ENCODE measurements at places on chromosomes 11 and 22.

DNA sequence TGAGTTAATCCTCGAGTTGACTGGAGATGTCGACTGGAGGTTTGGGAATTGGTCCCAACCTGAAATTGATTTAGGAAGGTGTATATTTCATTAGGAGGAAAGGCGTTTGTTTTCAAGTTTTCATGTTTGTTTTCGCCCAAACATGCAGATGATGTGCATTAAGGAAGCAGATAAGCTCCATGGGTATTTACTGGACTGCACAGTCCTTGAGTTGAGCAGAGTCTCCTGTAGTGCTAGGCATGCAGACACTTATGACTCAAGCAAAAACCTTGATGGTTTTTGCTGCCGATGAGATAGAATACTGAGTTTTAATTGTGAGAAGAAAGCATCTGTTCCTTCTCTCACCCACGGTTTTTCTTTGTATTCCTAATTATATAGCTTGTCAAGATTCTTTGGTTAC, 27.9 kb downstream of the CABIN1 start:
- DNase-seq: no peak

DNA sequence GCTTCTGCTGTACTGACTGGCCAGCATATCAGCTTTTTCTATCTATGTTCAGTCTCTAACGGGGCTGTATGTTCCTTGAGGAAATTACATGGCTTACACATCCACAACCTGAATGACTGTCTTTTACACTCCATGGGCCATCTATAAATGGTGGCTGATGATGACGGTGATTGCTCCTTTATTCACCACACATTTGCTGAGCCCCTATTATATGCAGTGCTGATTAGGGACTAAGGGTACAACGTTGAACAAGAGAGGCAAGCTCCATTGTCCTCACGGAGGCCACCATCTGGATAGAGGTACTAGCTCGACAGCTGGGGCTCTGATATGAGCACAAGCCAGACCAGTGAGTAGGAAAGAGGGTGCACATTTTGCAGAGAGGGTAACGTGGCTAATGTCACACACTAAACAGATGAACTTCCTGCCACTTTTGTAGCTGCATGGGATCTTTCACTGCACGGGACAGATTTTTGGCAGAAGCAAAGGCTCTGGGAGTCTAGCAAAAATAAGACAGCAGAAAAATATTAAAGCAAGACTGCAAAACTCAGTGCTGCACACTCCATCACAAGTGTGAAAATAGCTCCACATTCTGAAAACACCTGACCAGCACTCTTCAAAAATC, 30.6 kb downstream of the DRD2 start:
- no peak for DNase-seq

DNA sequence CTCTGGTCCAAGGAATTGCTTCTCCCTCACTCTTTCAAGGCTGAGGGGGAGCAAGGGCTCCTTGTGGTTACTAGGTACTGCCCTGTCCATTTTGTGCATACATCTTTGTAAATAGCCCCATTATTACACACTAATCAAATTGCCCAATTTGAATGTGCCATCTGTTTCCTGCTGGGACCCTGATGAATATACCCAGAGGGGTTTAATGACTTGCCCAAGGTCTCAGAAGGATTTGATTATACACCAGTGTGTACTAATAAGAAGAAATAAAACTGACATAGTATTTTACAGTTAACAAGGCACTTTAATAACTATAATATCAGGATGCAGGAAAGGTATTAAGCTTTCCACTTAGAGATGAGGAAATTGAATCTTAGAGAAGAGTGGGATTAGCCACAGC, 64.6 kb upstream of the PTPRJ start:
- DNase-seq: no peak

GRCh38 chr11:79486242-79486984, 45.6 kb upstream of the TENM4 start:
- DNase-seq: no peak

DNA sequence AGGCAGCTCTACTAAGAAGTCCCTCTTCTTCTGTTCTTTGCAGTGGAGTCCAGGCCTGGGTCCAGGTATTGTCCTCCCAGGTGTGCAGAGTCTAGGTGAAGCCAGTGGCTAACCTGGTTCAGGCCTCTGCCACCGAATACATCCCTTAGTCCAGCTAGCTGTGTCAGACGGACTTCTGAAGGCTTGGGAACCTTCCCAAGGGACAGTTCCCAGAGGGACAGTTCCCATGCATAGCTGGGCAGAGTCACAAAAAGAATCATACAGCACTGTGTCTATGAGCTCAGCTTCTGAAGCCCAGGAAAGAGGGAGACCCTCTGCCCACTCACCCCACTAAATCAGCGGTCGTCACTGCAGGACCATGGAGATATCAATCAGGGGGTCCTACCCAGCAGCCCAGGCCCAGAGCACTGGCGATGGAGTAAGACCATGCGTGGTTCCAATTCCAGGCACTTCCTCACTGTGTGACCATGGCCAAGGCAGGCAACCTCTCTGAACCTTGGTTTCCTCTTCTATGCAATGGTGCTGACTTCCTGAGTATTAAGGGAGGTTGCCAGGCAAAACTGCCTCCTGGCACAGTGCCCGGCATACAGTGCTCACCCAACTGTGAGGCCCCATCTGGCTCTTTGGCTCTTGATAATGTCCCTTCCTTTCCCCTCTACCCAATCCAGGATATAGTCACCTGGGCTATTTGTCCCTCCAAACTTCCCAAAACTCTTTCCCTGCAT, 3.4 kb downstream of the MS4A10 start:
- DNase-seq: no peak

DNA sequence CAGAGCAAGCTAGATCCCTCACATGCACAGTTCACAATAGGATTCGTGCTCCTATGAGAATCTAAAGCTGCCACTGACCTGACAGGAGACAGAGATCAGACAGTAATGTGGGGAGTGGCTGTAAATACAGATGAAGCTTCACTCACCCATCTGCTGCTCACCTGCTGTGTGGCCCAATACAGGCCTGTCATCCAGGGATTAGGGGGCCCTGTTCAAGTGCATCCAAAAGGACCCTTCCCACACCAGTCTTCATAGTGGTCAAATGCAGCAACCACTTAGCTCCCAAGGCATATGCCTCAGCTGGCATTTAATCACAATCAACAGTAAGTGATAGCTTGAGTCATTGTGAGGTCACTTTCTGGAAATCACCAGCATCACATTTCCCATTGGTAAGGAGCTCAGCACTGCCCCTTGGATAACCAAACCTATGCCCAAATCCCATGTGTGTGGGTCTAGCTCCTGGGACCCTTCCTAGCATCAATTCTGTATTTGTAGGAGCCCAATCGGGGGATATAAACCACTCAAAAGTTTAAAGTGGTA, 65.6 kb downstream of the OR4C45 start:
- DNase-seq: no peak

DNA sequence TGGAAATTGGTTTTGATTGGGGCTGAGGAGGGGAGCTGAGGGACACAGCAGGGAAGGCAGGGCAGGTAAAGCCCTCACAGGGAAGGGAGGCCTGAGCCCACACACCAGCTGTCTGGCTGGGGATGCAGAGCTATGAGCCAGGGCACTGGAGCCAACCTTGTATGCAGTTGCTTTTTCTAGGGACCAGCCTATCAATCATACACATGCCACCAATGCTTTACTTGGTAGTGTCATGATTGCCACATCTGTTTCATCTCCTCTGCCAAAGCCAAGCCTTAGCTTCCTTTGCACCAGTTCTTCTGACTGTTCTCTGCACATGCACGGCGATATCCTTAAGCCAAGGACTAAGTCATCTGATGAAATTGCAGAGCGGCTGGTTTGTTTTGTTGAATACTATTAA, 207.1 kb upstream of the PLET1 start:
- DNase-seq: no peak

- DNase-seq: no peak
Measured at GRCh38 chr11:12420706-12421105, 43.3 kb downstream of the PARVA start.

DNA sequence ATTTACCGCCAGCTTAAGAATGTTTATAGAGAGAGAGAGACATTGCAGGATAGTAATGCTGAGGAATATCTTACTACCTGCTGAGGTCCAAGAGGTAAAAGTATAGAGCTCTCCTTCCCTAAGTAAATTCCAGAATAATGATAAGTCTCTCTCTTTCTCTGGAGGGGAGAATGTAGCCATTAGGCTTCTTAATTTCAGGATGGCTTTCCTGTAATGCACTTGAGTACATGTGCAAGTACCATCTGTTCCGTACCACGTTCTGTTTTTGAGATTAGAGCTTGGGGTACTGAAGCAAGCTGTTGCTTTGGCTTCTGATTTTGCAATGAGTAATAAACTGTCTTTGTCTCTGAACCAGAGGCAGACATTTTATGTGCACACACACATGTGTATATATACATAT, 1314.0 kb downstream of the JRKL start:
- no peak for DNase-seq

- no peak for DNase-seq
Measured at GRCh38 chr22:44536411-44536810, 38.4 kb upstream of the RTL6 start.

GRCh38 chr11:109984634-109985289, 108.4 kb upstream of the ZC3H12C start:
- DNase-seq: no peak

DNA sequence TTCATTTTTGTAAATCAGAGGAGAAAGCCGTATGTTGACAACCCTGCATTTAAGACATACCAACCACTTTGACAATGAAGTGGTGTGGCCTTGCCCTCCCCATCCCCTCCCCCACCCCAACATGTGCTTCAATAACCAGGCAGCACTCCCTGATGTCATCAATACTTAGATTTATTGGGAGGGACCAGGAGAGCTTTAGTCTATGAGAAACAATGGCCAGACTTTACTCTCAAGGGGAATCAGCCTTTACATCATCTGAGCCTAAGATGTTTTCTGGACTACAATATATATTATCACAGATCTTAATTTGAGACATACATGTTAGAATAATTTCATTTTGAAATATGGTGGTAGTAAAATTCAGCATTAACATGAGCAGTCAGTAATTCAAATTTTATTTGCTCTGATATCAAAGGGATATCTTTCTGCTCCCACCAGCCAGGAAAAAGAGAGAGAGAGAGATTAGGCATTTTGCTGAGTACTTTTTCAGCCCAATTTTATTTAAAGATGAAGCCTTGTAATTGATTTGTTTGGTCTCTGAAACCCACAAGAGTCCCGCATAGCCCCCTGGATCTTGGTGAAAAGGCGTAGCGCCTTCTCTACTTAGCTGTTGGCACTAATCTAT, 38.1 kb downstream of the PARVA start:
- DNase-seq: no peak

DNA sequence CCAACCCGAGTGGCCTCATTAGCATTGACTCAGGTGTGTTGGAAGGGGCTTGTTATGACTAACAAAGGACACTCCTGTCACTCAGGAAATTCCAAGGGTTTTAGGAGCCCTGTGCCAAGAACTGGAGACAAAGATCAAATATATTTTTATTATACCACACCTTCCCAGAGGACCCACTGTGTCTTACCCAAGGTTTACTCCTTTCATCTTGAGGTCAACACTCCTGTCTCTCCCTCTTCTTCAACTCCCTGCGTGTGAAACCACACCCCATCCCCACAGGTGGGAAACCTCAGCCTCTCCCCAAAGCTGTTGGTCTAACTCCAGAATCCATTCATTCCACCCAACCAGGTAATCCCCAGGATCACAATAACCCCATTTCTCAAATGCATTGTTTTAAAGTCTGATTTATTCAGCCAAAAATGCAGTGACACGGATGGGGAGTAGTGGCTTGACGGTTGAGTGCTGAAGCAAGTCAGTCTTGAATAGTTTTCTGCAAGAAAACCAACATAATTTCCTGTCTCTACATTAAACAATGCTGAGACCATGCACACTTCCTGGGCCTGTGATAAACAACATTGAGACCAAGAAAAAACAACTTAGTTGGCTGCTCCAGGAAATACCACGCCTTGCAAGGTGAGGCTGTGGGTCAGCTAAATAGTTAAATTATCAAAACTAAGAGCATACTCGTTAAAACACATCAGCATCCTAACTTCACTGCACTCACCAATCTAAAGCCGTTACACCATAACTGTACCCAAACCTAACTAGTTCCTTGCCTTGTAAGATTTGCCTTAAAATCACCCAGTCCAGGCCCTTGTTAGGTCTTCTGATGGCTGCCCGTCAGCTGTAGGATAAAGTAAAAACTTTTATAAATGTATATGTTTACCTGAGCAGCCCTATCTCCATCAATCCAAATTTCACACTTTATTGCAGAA, 38.5 kb upstream of the SPON1 start:
- DNase-seq: no peak
